A549 treated with DMSO at 1 μM for 4 hours (cell line): ENCODE measurements at places on chromosomes 11 and 22. TPM values are rescaled to one million over a fixed set of nuclear protein-coding genes. Genes with fewer than 3 reads are reported as not detected.

The PDGFD gene
- total RNA-seq: 7.9 to 10.8 TPM (median 8.6 TPM) in 5 replicates

The TSPAN32 gene
- not detected in 5 replicates for total RNA-seq

The POU2F3 gene
- not detected in 5 replicates for total RNA-seq

The GGT1 gene
- 100 to 117 TPM (median 105 TPM) in 5 replicates for total RNA-seq

The TCN2 gene
- 4.0 to 5.2 TPM (median 4.9 TPM) in 5 replicates for total RNA-seq

The GRIA4 gene
- total RNA-seq: 0.03 TPM in 1 of 5 replicates, not detected in the others

The C11orf98 gene
- total RNA-seq: 134 to 147 TPM (median 144 TPM) in 5 replicates

The CNTF gene
- 1.2 to 1.9 TPM (median 1.5 TPM) in 5 replicates for total RNA-seq

The GAL3ST1 gene
- 6.6 to 9.7 TPM (median 8.0 TPM) in 5 replicates for total RNA-seq

The KCNQ1 gene
- 0.22 to 0.31 TPM (median 0.24 TPM) in 5 replicates for total RNA-seq

The SSH3 gene
- total RNA-seq: 18.0 to 27.2 TPM (median 24.5 TPM) in 5 replicates

The KRTAP5-1 gene
- not detected in 5 replicates for total RNA-seq
